Fibroblast of skin of scalp (primary cell): ENCODE measurements at places on chromosomes 7 and 10.
A peak's percentile ranks its signal among the peaks of the same experiment; 100 is the strongest.

GRCh38 chr10:107473225-107473624, 308.7 kb upstream of the SORCS1 start:
- DNase-seq, result no peak

DNA sequence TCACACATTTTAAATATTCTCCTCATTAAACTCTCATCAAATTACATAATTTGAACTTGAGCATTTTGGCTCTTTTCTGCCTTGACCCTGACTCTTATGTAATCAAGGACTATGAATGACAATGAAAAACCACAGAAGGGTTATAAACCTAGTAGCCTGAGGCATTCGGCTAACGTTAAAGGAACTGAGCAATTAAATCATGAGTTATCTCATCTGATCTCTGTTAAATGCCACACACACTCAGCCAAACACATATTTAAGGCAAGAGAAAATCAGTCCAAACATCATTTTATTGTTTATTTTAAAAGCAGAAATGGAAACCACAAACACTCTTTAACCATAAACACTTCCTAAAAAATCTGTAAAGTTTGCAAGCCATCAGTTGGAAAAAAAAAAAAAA, 204.3 kb downstream of the DGKI start:
- DNase-seq, result peak; percentile 51

DNA sequence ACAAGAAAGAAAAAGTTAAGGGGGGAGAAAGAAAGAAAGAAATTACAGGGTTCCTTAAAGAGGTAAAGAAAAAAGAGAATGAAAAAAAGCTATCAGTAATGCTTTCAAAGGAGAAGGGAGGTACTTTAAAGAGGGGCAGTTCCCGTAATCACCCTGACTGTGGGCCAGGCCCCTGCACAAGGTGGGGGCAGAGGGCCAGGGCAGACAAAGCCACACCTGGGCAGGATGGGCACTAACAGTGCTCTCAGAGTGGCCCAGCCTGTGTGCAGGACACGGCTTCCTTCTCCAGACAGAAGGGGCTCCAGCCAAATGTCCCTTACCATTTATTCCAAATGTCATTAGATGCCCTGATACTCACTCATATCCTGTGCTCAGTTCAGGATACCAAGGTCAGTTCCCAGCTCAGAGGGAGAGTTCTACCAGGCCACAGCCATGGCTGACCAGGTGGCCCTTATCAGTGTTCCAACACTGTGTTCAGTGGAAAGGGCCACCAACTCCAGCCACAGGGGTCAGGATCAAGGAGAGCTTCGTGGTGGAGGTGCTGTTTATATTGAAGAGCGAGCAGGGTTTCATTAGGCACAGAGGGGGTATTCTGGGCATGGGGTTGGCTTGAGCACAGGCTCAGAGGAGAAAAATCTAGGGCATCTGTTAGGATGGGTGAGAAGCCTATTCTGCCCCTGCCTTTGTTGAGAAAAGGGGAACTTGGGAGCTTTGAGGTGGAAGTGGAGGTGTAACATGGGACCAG, 29.9 kb downstream of the DPCD start:
- no peak for DNase-seq

- no peak for DNase-seq
Measured at GRCh38 chr7:45993621-45994020, 72.5 kb upstream of the IGFBP3 start.
